Stimulated activated CD4-positive, alpha-beta T cell treated with anti-CD3 and anti-CD28 coated beads, Interleukin-2, amount 100 ng/mL, for 24 hours (primary cell): ENCODE measurements at places on chromosomes 12 and 14.

- peak; percentile 46 for DNase-seq
Observed at GRCh38 chr12:6688543-6688998, 604 bp downstream of the ZNF384 start.

DNA sequence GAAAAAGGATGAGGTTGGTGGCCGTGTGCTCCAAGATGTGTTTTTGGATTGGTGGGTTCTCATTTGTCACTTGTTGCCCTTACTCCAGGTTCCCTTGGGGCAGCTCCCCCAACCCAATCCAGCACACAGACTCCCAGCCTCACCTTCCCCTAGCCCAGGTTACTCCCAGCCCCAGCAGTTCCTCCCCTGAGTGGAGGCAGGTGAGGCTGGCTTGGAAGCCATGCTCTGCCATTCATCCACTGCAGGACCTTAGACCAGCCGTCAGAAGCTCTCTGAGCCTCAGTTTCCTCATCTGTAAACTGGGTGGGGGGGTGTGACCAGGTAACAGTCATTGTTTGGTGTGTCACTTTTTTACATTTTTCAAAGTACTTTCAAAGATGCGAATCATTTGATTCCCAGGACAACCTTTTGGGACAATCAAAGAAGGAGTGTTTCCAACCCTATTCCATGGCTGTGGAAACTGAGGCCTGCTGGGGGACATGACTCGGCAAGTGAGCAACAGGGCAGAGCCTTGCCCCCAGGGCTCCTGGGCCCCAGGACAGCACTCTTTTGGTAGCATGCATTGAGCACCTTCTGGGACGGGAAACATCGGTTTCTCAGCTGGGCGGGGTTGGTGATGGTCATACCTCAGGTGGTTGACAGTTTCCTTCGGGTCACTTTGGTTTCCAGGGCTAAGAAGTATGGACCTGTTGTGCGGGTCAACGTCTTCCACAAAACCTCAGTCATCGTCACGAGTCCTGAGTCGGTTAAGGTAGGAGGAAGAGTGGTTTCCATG is 7.2 kb downstream of the CYP46A1 start:
- DNase-seq = no peak

DNA sequence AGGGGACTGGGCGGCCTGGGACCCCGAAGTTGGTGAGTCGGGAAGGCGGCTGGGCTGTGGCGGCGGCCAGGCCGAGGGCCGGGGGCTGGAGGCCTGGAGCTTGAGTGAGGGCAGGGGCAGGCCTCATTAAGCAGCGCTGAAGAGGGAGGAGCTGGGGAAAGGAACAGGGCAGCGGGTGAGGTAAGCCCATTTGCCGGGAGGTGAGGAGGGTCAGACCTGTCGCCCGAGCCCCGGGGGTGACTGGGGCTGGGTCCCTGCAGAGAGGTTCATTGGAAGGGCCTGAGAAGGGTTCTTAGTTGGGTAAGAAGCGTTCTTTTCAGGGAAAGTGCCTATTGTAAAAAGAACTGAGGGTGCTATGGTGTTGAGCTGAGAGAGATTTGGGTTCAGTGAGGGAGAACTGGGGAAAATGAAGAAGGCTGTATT is 441 bp downstream of the RAB5B start:
- DNase-seq = peak; percentile 52

DNA sequence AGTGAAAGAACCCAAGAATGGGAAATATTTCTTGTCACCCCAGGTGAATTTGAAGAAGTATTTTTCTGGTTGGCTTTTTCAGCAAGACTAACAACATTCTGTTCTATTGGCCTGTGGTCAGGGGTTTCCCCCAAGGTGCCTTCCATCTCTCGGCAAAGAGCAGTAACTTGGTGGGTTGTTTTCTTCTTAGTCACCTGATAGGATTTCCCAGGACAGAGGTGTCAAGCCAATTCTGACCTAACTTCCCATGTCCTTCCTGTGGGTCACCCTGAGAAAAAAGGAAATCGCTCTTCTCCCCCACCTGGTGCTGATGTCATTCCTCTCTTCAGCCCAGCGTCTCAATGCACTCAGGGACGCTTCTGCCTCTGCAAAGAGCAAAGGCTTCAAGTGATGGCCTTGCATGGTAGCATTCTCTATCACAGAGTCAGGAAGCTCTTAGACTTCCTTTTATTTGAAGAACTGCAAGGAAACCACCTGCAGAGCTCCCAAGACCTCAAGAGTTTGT is 16.1 kb upstream of the IFNG start:
- peak; percentile 57 for DNase-seq

GRCh38 chr12:52175371-52176350 is 16.2 kb downstream of the KRT80 start:
- no peak for DNase-seq

DNA sequence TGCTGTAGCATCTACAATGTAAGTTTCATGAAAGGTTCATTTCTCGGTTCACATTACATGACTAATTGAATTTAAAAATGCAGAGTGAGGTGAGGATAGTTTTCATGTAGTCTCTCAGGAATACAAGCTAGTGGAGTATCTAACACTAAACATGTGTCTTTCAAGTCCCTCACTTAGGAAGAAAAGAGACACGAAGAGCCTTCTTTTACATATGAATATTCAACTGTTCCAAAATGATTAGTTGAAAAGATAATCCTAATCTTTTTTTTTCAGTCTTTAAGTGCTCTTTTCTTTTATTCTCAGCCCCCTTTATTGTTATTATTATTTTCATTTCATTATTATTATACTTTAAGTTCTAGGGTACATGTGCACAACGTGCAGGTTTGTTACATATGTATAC is 10.8 kb downstream of the PRR4 start:
- DNase-seq = no peak

DNA sequence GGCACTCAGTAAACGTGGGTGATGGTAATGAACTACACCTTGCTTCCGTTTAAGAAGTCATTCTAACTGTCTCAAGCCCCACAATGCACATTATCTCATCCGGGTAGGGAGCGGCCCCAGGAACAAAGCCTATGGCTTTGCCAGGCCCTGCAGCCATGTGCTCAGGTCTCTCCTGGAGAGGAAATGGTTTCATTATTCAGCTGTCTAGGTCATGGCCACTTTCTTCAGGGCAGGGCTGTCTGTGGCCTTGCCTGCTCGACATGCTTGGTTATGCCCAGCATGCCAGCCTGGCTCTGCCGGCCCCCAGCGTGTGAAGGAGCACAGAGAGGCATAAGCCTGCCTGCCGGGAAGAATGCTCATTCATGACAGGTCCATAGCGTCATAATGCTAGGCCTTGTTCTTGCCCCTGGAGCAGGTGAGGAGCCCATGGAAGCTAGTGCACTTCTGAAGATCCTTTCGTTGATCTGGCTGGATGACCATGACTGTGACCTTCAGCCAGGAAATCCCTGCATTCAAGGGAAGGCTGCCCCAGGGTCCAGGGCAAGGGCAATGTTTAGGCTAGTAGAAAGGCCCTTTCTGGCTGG is 26.3 kb upstream of the FOS start:
- no peak for DNase-seq

GRCh38 chr12:54005853-54006558 is 2.8 kb upstream of the HOXC8 start:
- DNase-seq = peak; percentile 90

DNA sequence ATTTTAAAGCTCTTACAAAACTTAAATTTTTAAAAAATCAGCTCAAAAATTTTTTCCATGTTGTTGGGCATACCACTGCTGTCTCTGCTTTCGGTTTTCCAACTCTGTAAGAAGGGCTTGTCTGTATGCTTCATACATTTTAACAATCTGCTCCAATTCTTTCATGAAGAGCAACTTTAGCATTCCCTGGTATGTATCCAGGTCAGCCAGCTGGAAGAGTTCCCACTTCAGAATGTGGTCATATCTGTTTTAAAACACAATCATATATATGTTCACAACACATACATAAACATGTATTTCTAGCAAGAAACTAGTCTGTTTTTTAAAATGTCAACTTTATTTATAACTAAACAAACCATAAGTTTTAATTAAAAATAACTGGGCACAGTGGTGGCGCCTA is 33.0 kb downstream of the SAV1 start:
- DNase-seq = no peak

DNA sequence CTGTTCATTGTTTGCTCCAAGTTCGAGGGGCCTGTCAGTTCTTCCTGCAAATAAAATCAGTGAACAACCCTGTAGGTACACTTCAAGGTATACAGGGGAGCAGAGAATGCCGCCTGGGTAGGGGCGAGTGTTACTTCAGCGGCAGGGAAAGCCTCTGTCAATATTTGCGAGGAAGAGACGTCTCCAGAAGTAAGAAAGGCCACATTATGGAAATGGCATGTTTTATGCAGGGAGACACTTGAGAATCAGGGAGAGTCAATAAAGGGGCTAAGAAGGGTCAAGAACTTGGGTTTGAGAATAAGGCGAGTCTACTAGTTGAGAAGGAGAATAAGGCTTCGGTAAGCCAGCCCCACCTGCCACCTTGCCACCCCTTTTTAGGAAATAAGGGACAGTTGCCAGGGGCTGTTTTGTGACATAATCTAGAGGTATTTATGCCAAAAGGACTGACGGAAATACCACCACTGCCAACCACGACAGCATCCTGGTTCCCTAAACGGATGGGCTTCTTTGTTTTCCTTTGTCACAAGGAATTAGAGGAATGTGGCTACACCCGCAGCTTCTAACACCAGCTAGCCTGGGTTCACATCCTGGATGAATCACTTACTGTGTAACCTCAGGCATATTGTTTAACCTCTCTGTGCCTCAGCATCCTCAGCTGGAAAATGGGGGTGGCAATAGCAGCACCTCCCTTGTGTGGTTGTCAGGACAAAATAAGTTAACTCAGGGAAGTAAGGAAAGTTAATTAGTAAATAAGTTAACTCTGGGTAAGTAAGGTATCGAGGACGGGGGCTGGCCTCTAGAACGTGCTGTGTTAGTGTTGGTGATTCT is 67.7 kb downstream of the EID3 start:
- no peak for DNase-seq

GRCh38 chr12:131052929-131053328 is 99.2 kb downstream of the ADGRD1 start:
- DNase-seq = no peak

DNA sequence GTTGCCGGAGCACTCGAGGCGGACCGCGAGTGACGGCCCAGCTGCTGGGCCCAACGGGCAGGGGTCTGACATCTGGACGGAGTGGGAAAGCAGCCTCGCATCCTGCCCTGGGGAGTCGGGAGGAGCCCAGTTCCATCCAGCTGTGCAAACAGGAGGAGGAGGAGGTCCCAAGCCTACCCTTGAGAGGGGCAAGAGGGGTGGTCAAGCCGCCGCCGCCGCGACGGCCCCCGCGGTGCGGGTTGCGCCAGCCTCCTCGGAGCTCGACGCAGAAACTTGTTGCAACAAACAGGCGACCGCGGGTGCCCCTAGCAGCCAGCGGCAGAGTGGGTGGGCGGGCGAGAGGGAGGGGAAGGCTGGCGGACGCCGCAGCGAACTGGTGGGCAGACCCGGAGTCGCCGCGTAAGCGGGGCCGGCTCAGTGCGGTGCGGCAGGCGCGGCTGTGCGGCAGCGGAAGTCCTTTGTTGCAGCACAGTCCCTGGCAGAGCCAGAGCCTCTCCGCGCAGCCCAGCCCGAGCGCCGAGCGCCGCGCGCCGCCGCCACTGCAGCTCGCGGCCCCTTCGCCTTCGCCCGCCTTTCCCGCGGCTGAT is at the start of gene ZBTB1:
ZBTB1 (plus strand) TSS at position 461 of the 587 bp plus-strand sequence. CDS start 16,735 bp downstream, outside the sequence.
- peak; percentile 88 for DNase-seq

GRCh38 chr14:93528884-93529558 is 98.3 kb downstream of the UNC79 start:
- DNase-seq = no peak

DNA sequence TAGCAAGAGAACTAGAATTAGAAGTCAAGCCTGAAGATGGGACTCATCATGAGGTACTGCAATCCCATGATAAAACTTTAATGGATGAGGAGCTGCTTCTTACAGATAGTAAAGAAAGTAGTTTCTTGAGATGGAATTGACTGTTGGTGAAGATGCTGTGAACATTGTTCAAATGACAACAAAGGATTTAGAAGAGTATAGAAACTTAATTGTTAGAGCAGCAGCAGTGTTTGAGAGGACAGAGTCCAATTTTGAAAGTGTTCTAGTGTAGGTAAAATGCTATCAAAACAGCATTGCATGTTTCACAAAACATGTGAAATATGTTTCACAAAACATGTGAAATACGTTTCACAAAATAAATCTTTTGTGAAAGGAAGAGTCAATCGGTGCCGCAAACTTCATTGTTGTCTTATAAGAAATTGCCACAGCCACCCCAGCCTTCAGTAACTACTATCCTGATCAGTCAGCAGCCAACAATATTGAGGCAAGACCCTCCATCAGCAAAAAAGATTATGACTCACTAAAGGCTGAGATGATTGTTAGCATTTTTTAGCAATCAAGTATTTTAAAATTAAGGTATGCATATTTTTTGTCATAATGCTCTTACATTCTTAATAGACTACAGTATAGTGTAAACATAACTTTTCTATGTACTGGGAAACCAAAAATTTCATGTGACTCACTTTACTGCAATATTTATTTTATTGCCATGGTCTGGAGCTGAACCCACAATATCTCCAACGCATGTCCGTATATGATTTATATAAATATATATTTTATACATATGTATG is 173.4 kb upstream of the BMP4 start:
- DNase-seq = no peak

GRCh38 chr14:99628887-99629618 is 15.9 kb upstream of the HHIPL1 start:
- DNase-seq = peak; percentile 74

- no peak for DNase-seq
Observed at GRCh38 chr12:28603239-28603638, 413.0 kb downstream of the CCDC91 start.

- no peak for DNase-seq
Observed at GRCh38 chr12:58491306-58491705, 429.0 kb downstream of the LRIG3 start.

DNA sequence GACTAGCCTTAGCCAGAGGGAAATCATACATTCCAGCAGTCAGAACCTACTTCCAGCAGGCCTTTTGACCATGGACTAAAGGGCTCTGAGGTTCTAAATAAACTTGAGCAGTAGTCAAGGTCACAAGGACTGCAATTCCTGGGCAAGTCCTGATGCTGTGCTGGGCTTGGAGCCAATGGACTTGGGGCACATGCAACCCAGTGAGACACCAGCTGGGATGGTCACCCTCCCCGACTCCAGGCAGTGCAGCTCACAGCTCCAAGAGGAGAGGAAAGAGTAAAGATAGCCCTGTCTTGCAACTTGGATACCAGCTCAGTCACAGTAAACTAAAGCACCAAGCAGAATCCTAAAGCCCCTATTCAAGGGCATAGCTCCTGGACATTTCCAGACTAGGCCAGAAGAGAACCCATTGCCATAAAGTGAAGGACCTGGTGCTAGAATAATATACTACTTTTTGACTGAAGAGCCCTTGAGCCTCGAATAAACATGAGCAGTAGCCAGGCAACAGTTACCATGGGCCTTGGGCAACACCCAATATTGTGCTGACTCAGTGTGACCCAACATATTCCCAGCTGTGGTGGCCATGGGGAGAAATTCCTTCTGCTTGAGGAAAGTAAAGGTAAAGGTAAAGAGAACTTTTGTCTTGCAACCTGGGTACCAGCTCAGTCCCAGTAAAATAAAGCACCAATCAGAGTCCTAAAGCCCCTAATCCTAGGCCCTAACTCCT is 226.2 kb upstream of the CLEC14A start:
- no peak for DNase-seq

GRCh38 chr14:80269353-80269925 is 58.1 kb upstream of the DIO2 start:
- no peak for DNase-seq

- no peak for DNase-seq
Observed at GRCh38 chr14:91348845-91349465, 68.7 kb downstream of the CCDC88C start.
